Activated CD4-positive, alpha-beta T cell treated with anti-CD3 and anti-CD28 coated beads for 36 hours (primary cell): ENCODE measurements at places on chromosomes 7 and 10. TPM values are rescaled to one million over a fixed set of nuclear protein-coding genes. Genes with fewer than 3 reads are reported as not detected.
A peak's percentile ranks its signal among the peaks of the same experiment; 100 is the strongest.

The ARMC3 gene
- total RNA-seq, result not detected

The SYCE1 gene
- 0.66 TPM for total RNA-seq

The BTBD16 gene
- total RNA-seq, result not detected

The PPP1R9A gene
- not detected for total RNA-seq

The PNLIPRP3 gene
- total RNA-seq, result not detected

The RAB19 gene
- 12.8 TPM for total RNA-seq

DNA sequence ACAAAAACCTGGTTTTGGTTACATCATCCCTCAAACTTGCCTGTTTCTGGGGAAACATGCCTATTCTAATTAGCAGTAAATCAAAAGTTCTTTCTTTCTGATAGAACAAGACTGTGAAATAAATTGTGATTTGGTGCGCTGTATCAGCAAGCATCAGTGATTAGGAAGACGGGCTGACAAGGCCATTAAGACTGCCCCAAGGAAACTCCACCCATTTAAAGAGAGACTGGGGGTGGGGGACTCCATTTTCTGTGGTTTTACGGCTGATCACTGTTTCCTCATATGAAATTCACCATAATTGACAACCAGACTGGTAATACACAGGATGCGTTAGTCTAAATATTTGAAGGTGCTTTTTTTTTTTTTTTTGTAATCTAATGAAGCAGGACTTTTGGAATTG is 68.7 kb downstream of the MBL2 start:
- DNase-seq, result no peak

DNA sequence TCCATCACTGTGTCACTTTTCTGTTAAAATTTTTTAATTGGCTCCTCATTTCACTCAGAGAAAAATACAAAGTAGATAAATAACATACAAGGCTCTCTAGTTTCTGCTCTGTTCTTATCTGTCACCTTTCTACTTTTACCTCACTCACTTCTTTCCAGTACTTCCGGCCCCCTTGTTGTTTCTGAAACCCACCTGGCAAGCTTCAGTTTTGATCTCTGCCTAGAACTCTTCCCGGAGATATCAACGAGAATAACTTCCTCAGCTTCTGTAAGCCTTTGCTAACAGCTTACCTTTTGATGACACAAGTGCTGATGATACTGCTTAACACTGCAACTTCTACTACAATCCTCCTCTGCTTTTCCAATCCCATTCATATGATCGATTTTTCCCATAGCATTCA is 566.2 kb downstream of the PCDH15 start:
- DNase-seq, result no peak

- DNase-seq, result no peak
Measured at GRCh38 chr7:124444696-124445480, 320.7 kb downstream of the GPR37 start.

GRCh38 chr10:11586170-11586569 is 25.3 kb downstream of the USP6NL start:
- DNase-seq, result no peak

- DNase-seq, result no peak
Measured at GRCh38 chr7:19747740-19748339, 25.6 kb downstream of the TMEM196 start.

DNA sequence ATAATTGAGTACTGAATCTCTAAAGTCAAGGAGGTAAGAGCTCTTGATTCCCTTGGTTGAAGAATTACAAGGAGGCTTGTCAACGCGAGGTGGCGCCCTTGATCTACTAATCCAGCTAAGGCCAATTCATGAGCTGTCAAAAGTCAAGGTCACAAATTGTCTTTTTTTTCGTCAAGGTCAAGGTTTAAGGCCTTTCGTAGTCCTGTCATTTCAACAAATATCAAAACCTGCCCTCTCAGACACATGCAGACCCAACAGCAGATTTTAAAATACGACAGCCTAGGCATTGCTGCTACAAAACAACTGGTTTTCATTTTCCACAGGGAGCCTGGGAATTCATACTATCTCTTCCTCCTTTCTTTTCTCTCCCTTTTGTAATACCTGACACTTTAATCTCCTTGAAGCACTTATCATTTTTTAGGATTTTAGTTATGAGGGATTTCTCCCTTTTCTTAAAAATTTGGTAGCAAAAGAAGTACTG is 3.6 kb downstream of the HOXA13 start:
- peak; percentile 92 for DNase-seq

GRCh38 chr10:30172091-30172490 is 112.7 kb upstream of the JCAD start:
- no peak for DNase-seq

DNA sequence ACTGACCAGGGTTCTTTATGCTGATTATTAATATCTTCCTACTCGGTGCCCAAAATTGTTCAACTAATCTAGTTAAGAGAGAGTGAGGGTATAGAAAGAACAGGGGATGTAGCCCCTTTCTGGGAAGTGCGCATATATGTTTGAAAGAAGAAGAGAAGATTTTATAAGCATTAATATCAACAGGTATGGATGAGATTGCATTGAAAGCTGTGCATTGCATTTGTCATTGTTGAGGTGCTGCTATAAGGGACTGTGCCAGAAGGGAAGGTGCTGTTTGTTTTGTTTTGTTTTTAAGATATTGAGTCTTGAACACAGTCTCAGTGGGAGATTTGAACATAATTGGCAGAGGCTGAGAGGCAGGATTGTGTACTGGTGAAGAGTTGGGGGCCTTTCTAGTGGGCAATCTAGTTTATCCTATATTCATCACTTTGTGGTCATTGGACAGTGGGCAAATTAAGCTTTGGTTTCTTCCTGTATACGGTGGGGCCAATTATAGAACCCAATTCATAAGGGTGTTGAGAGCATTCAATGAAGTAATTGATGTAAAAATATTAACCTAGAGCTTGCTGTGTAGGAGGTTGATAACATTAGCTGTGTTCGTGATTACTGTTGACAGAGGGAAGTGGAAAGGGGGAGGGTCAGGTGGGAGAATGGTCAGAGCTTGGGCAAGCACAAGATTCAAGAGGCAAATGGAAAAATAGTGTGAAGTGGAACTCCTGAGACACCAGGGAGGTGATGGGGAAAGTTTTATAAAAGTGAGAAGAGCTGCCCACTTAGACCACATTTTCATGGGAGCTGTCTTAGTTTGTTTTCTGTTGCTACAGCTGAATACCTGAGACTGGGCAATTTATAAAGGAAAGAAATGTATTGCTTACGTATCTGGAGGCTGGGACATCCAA is 19.9 kb upstream of the PCGF5 start:
- no peak for DNase-seq

DNA sequence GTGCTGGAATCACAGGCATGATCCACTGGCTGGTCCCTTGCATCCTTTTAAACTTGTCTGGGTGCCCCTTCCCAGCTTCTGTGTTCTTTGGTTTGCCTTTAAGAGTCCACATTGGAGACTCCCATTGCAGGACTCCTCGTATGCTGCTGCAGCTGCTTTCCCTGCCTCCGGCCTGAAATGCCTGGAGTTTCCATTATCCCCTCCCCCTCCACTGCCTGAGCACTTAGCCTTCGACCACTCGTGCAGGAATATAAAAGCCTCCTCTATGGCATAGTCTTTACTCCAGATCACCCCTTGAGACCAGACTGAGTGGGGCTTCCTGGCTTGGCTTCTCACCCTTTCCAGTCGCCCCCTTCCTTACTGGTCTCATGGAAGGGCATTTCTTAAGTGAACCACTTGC is 80.2 kb downstream of the RHOBTB1 start:
- no peak for DNase-seq

GRCh38 chr7:106354822-106355221 is 70.0 kb upstream of the NAMPT start:
- no peak for DNase-seq

- no peak for DNase-seq
Measured at GRCh38 chr7:179209-179681, 13.1 kb upstream of the FAM20C start.

- no peak for DNase-seq
Measured at GRCh38 chr10:68154211-68154497, 44.9 kb downstream of the MYPN start.
